ENCODE measurements at places on chromosomes 11 and 22.

GRCh38 chr22:21876486-21877176, 9.2 kb upstream of the MAPK1 start:
- no peak for DNase-seq

DNA sequence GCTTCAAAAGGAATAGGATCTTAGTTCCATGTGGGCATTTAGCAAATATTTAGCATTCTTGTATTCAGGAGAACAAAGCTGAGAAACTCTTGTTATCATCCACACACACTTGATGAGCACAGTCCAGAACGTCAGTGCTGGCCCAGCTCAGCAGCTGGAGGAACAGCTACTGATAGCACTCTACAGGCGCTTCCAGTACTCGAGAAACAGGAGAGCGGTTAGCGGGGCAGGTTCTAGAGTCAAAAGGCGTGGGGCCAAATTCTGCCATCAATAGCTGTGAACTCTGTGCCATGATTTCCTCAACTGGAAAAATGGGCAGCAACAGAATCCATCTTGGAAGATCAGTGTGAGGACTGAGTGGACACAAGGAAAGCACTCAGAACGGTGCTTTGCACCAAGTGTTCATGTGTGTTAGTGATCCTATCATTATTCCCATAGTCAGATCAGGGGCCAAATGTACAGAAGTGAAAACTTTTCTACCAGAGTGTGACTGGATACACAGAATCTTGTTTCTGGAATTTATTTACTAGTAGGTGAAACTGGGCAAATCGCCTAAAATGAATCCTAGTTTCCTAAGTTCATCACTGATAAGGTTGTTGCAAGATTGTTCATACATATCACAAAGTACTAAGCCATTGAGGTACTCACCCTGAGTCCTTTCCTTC, 3.2 kb downstream of the JOSD1 start:
- DNase-seq: no peak

- DNase-seq: no peak
Measured at GRCh38 chr22:23524226-23524625, 55.9 kb downstream of the IGLL1 start.

GRCh38 chr11:112617977-112618826, 343.0 kb upstream of the NCAM1 start:
- no peak for DNase-seq

- DNase-seq: no peak
Measured at GRCh38 chr11:30652801-30653200, 66.6 kb upstream of the MPPED2 start.

GRCh38 chr11:11786771-11787170, 55.0 kb upstream of the USP47 start:
- DNase-seq: no peak

- no peak for DNase-seq
Measured at GRCh38 chr11:74037309-74037708, 28.4 kb upstream of the UCP3 start.

- no peak for DNase-seq
Measured at GRCh38 chr11:23797624-23798419, 699.0 kb upstream of the LUZP2 start.

GRCh38 chr22:34161431-34162123, 241.3 kb upstream of the LARGE1 start:
- DNase-seq: no peak

DNA sequence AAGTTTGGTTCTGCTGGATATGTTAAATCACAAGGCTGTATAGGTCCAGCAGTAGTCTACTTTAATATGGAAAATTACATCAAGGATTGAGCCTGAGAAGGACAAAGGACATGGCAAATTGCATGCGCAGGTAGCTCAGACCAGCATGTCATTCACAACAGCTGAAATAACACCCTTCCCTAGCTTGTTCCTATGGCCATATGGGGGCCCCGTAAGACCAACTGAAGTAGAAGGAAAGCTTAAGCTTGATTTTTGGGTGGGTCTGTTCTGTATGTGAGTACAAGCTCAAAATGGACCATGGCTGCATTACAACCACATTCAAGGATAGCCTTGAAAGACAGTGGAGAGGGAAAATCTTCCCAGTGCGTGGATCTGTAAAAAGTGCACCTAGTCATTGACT, 20.6 kb upstream of the PDE3B start:
- DNase-seq: no peak

- no peak for DNase-seq
Measured at GRCh38 chr11:73962101-73962705, 11.4 kb downstream of the DNAJB13 start.

DNA sequence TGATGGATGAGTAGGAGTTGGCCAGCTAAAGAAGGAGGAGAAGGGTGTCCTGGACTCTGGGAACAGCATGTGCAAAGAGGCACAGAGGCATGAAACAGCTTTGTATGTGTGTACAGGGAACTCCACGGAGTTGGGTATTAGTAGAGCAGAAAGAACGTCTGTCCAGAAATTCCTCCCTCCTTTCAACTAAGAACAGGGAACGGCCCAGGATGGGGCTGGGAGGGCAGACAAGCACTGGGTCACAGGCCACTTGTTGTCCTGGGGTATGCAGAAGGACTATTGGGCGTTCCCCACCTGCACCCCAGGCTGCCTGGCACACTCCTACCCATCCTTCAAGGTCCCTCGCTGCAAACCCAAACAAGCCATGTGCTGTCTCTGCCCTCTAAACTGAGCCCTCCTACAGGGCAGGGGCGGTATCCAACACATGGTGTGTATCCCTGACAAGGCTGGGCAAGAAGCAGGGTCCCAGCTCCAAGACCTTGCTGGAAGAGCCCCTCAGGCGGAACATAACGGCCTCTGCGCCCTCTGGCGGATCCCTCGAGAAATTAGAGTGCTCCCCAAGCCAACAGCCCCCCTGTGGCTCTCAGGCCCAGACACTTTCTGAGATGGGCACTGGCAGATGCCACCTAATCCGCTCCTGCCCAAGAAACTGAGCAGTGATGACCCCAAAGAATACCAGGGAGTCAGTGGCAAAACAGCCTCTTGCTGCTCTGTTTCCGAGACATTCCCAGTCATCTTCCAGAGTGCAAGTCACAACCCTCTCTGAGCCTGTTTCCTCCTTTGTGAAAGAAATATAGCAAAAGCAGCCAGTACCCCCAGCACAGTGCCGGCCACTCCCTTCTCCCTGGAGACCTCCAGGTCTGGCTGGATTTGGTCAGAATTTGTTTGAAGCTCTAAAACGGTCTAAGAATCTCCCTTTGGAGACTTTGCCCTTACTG, 1.6 kb upstream of the ELFN2 start:
- DNase-seq: peak; percentile 17

GRCh38 chr11:113475160-113475761, at the start of gene DRD2:
DRD2 (minus strand) TSS chr11:113475398; CDS start chr11:113424651, 50,747 bp downstream.
- DNase-seq: no peak

GRCh38 chr22:38088629-38089473, 4.9 kb upstream of the SLC16A8 start:
- no peak for DNase-seq

DNA sequence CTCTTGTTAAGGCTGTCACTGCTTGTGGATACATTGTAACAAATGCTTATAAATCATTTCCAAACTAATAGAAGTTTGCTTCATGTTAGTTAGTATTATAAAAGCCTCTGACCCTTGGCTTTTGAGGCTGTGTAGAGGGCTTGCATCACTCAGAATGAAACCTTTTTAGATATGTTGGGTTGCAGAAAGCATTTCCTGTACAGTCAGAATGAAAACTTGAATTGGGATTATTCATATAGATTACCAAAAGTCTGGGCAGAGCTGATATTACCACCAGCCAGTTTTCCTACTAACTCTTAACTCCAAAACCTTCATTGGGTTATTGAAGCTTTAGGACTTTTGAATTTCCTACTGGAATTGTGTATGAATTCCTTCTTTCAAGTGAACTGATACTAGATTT, 12.0 kb downstream of the KMT2A start:
- no peak for DNase-seq

- DNase-seq: no peak
Measured at GRCh38 chr11:132208477-132209055, 838.2 kb downstream of the NTM start.

GRCh38 chr11:24289301-24289700, 207.6 kb upstream of the LUZP2 start:
- DNase-seq: no peak

DNA sequence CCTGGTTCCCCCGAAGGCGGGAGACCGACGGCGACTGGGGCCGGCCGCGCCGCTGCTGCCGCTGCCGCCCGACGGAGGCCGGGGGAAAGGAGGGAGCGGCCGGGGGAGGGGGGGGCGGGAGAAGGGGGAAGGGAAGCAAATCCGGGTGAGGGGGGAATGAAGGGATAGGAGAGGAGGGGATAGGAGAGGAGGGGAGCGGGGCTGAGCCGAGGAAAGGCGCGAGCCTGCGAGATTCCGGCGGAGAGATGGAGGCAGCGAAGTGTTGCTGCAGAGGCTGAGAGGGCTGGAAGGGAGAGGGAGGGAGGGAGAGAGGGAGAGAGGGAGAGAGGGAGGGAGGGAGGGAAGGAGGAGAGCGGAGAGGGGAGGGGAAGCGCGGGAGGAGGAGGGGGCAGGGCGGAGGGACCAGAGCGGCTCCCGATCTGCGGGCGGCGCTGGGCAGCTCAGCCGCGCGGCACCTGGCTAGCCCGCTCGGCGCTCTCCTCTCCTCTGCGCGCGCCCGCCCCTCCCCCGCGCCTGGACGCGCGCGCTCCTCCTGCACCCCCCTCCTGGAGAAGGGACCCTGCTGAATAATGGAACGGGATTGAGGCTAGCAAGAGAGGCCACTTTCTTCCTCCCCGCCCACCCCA, 52.3 kb downstream of the SLC22A12 start:
- DNase-seq: no peak

DNA sequence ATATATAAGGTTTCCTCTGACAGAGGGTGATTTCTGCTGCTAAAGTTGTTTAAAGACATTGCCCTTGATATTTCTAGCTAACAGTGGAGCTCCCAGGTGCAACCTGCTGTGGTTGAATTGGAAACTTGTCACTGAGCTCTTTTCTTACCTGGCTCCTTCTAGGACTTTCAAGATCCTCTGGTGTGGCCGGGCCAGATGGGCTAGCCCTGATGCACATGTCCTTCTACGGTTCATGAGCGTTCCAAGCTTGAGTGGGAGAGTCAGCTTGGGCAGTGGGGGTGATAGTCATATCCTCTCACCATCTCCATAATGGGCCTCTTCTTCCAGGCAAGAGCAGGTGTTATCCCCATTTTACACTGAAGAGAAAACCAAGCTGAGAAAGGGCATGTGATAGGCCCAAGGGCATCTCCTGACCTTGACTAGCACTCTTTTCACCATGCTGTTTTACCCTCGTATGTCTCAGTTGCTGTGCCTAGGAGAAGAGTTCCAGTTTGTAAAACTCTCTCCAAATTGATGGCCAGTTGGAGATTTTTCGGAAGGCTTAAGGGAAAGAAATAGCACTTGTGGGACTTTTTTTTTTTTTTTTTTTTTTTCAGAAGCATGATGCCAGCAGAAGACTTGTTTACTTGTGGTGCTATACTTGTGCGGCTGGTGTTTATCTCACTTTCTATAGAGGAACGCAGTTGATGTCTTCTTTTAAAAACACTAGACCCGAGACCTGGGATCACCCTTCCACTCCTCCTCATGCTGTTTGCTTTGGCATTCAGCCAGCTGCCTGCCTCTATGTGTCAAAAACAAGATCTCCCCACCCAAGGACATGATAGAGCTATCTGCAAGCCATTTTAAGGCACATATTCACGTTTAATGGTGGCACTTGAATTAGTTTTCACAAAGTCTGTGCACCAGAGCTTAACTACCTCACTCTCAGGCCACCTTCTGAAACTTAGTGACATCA, 32.6 kb downstream of the TEAD1 start:
- no peak for DNase-seq
